Fibroblast of lung (primary cell): ENCODE measurements at places on chromosomes 7 and 10.

DNA sequence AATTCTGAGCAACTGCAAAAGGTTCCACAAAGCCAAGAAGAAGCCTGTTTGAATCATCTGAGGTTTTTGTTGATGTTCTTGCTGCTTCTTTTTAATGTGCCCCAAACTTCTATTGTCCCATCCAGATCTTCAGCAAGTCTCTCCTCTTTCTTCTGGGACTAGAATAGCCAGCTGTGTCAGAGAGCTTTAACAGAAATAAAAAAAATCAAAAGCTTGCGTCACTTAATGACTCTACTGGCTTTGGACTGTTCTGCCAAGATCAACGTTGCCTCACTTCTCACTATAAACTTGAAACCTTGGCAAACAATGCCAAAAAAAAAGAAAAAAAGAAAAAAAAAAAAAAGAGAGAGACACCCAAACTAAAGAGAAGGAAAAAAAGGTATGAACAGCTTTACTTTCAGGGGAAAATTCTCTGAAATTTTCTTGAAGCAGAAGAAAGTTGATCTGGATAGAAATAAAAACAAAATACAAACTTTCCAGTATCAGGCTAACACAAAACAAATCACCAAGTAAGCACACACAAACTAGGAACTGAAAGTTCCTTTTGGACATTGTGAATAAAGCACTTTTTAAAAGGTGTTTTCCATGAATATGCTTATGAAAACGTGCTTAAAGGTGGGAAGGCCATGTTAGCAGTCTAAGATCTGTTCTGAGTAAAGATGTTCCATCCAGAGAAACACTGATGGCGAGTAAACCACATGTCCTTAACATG, 14.8 kb downstream of the USP54 start:
- peak; percentile 96 for DNase-seq

DNA sequence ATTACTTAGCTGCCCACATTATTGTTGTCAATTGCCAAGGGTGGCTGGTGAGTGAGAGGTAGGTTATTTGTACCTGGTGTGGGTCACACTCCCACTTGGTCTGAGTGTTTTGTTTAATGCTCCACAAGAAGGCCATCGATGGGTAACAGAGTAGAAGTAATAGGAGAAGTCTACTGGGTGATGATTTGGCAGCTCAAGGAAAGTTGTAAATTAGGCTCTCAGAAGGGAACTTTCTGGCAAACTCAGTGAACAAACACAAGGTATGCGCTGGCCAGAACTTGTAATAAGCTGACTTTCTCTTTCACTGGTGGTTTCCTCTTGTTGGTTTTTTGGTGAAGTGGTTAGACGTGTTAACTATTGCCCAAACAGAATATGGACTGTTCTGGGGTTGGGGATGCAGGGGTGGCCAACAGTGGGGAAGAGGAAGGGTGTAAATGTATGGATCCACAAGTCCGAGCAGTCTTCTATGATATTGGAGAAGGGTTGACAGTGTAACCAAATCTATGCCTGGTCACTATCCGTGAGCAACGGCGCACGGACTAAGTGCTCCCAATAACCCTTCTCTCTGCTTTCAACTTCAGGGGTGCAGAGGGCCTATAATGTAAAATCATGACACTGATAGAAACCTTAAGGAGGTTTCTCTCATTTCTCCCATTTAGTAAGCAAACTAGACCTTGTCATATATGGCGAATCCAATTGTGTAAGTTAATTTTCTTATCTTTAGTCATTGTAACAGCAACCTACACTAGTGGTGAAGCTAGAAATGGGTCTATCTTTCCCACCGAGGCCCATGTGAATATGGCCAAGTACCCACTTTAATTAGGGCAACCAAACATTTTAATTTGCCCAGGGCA, 212.8 kb downstream of the PTEN start:
- no peak for DNase-seq

GRCh38 chr10:121165276-121165675, 314.1 kb downstream of the WDR11 start:
- no peak for DNase-seq

- no peak for DNase-seq
Observed at GRCh38 chr10:130974166-130974565, 337.4 kb downstream of the TCERG1L start.

DNA sequence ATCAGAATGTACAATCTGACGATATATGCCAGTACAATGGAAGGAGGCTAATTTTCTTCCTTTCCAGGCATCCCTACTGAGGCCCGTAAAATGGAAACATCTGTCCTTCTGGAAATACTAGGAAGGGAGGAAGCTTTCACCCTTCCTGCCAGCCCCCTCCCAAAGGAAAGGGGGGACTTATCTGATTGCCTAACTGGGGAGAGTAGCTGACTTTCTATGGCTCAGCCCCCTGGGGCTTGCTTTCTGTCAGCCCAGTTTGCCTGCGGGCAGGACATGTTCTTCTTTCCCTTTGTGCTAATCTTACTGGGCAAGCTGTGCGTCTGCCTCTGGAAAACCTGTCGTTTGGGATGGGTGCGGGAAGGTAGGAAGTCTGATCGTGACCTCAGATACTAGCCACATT, 508.9 kb downstream of the SUGCT start:
- DNase-seq, result no peak

GRCh38 chr7:51129527-51130472, 186.8 kb downstream of the COBL start:
- DNase-seq, result no peak

DNA sequence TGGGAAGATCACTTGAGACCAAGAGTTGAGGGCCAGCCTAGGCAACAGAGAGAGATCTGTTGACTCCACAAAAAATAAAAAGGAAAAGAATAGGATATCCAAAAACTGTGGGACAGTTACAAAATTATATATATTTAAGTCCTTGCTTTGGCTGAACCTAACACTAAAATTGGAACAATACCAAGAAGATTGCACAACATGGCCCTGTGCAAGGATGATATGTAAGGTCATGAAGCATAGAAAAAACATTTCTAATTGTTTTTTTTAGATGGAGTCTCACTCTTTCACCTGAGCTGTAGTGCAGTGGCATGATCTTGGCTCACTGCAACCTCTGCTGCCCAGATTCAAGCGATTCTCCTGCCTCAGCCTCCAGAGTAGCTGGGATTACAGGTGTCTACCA, 139.0 kb downstream of the TPST1 start:
- DNase-seq, result peak; percentile 28

- DNase-seq, result no peak
Observed at GRCh38 chr7:17126413-17127268, 171.8 kb upstream of the AHR start.

GRCh38 chr10:93475227-93475626, 6.9 kb downstream of the MYOF start:
- no peak for DNase-seq

DNA sequence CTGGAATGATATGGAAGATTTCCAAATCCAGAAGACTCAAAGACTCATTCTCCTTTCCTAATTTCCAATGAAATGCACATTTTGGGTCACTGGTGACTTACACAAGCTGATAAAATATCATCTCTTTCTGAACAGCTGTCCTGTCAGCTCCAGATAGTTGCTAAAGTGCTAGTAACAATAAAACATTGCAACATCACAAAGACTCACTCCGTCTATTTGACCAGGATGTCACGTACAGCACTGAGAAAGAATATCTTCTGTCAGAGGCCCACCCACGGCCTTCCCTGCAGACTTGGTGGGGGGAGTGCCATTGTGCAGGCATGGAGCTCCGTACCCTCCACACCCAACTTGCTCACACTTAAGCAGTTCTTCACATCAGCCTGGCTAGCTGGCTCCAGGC, 78.9 kb upstream of the EGR2 start:
- DNase-seq, result no peak

- peak; percentile 97 for DNase-seq
Observed at GRCh38 chr10:20598590-20598989, 298.5 kb downstream of the NEBL start.

DNA sequence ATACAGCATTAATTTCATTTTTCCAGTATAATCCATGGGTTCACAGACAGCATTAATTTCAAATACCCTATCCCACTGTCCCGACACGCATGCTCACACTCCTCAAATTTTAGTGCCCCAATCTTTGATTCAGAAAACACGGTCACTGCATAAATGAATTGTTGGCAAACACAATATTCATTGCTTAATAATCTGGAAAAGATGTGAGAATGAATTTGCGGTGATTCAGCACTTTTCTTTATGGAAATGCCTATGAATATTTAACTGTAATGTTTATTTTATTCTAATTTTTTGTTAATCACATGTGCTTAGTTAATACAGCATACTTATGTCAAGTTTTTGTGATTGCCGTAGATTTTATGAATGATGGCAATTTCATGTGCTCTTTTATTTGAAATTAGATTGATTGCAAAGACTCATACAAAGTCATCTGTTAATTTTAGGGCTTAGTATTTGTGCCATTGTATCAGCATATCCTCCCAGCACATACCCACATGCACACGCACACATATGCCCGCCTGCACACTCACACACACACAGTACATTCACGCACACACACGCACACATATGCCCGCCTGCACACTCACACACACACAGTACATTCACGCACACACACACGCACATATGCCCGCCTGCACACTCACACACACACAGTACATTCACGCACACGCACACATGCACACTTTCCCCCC, 35.1 kb downstream of the MACROH2A2 start:
- peak; percentile 9 for DNase-seq

DNA sequence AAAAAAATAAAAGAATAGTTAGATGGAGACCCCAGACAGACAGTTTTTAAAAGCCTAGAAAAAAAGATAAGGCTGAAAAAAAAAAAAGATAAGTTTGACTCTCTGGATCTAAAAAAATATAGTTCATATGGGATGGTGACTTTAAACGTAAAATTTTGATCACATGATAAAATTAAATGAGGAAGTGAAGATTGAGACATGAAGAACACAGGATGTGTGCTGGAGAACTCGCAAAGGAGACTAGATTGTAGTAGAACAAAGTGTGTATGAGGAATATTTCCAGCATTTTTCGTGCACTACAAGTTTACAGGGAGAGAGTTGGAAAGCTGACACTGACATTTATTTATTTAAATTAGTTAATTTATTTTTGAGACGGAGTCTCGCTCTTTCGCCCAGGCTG, 286.4 kb downstream of the PRPF18 start:
- DNase-seq, result no peak

- peak; percentile 93 for DNase-seq
Observed at GRCh38 chr10:110512461-110513187, 14.9 kb downstream of the DUSP5 start.

DNA sequence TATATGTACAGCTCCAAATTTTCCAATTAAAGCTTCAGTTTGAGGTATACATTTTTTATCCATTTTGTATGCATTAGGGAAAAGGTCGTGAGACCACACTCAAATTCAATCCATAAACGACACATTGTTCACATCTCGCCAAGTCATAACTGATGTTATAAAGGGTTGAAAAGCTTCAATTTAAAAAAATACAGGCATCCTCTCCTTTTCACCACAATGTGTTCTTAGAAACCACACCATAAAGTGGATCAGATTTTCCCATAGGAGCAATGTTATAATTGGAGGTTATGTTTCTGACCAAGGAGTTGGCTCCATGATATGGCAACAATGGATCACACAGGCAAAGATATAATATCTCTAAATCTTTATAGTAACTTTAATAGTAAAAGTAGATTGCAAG, 663.6 kb downstream of the PARD3 start:
- DNase-seq, result no peak

- peak; percentile 93 for DNase-seq
Observed at GRCh38 chr7:2821842-2822507, 22.1 kb downstream of the GNA12 start.

GRCh38 chr7:28211006-28211405, 30.4 kb upstream of the JAZF1 start:
- peak; percentile 23 for DNase-seq

DNA sequence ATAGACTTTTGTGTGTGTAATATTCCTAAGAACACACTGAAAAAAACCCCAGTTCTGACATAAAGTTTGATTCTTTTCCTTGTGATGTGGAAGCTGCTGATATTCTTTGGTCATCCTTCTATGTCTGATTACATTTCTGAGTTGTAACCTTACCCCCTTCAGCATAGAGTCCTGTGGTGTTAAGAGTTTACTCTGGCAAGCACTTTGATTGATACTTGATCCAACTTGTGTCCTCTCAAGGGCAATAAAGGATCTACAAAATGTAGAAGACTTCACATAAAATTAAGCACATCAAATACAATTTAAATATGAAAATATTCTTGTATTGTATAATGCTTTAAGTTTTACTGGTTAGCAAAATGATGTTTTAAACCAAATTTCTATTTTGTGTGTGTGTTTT, 221.7 kb upstream of the DKK1 start:
- no peak for DNase-seq

DNA sequence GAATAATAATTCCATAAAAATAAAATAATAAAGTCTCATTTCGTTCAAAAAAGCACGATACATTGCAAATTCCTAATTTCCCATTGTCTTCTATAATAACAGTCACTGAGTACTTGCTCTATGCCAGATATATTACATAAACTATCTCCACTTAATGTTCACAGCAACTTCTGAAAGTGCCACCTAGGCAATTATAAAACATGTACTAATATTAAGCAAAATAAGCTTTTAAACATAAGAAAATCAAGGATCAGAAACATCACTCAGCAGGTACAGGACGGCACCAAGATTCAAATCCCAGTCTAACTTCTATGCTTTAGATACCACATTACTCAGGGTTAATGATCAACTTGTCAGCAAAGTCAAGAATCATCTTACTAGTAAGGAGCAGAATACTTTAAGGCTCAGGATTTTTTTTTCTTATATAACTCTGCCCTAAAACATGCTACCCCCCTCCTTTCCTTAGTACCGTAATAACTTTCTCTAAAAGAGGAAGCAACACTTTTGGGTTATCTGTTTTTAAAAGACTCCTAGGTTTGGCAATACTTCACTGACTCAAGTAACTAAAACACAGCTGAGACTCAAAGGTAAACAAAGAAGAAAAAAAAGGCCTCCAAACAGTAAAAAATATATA, 51.3 kb downstream of the USP6NL start:
- peak; percentile 33 for DNase-seq

DNA sequence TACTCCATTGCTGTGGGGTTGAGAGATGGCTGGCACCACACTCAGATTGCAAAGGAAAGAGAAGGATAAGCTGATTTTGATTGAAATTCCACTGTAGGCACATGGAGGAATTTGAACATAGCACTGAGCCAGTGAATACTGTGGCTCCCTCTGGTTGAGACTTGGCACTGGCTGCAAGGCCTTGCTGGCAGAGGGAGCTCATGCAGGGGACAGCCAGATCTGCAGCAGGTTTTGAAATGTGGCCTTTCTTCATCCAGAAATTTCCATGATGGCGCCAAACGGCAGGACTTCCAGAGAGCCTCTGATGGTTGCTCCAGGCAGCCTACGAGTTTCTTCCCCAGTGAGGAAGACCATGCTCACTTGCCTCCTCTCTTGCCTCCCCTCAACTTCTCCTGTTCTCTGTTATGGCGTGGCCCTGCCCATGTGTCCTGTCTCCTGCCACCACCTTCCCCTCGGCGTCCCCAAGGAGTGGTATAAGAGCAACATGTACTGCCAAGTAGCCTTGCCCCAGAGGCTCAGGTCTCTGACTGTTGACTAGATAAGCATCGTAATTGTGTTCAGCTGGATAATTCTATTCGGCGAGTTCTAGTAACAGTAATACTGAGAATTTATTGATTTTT, 265.6 kb downstream of the CCDC3 start:
- no peak for DNase-seq
